NCI-H1694 treated with DMSO at 0.1 percent for 48 hours (cell line): ENCODE measurements at places on chromosomes 6 and 20.

- DNase-seq: no peak
Observed at GRCh38 chr6:99178168-99178567, 171.3 kb downstream of the FAXC start.

GRCh38 chr6:39829331-39829730 is 37.2 kb downstream of the DAAM2 start:
- no peak for DNase-seq

DNA sequence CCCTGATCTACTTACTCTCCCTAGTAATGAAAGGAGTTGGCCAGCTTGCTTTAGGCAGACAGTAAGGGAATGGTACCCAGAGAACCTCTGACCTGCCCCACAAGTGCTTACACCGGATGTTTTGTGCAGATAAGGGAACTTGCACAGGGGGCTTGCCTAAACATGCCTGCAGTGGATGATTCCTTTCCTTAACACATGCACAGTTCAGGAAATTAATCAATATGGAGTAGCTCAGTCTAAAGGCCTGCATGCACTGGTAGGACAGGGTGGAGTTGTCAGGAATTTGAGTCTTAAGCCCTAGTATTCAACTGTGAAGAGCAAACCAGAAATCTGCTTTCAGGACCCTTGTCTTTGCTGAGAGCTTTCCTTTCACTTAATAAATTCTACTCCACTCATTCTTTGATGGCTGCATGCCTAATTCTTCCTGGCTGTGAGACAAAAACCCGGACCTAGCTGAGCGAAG is 3.9 kb upstream of the TRIM38 start:
- DNase-seq: no peak

- DNase-seq: no peak
Observed at GRCh38 chr6:96520171-96521115, 1.2 kb upstream of the UFL1 start.

DNA sequence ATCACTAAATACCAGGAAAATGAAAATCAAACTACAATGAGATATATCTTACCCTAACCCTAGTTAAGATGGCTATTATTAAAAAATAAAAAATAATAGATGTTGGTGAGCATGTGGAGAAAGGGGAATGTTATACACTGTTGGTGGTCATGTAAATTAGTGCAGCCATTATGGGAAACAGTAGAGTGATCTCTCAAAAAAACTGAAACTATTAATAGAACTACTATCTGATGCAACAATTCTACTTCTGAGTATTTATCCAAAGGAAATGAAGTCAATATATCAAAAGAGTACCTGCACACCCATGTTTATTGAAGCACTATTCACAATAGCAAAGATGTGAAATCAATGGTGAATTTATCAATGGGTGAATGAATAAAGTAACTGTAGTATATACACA is 48.6 kb downstream of the HLA-A start:
- DNase-seq: no peak

DNA sequence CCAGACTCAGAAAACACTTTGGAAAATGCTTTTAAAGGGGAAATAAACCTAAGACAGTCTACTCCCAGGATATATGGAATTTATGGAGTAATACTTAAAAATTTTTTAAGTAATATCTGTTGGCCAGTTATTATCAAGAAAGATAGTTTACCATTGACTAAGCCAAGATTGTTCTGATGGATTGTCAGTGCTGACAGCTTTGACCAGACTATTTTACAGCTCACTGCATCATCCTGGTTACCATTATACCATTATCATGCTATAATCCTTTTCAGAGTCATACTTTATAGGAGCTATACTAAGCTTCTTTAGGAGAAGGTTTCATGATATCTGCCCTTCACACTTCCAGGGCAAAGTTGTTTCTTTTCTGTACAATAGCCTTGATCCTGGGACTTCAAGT is 16.5 kb downstream of the GTF2H5 start:
- DNase-seq: no peak

- DNase-seq: no peak
Observed at GRCh38 chr6:166424431-166424830, 41.7 kb upstream of the MPC1 start.

DNA sequence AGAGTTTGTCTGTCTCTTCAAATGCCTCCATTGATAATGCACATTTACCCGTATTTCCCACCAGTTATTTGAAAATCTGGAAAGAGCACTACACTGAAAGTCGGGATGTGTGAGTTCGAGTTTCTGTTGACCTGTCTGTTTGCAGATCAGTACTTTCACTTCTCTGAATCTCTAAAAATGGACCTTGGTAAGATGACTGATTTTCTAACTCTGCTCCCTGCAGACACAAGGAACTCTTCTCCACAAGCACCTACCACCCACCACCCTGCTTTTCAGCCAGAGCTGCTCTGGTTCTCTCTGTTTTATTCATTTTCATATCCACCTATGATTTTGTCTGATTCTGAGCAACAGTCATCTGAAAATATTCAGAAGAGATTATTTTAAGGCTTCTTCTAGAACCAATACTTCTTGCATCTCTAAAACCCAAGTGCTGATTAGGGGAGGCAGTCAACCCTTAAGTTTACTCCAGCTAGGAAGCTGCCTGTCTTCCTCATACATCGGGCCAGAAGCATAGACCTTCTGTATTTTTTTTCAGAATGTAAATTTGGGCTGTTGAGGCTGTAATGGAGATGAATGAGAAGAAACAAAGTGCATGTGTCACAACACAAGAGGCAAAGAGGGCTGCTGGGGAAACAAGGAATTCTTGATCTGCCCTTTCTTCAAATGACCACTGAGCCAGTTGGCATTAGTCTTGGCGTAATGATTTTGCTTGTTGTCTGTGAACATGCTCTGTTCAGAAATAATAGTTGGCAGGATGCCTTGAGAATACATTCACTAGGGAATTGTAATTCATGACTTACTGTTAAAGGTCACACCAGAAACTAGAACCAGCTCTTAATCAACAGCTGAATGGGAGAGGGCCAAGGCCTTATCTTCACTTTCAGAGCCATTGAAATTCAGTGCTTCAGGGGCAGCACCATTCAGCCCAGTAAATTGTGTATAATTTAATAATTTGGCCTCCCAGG is 85.4 kb upstream of the MYLIP start:
- DNase-seq: no peak

- no peak for DNase-seq
Observed at GRCh38 chr6:158639056-158639455, 5.5 kb downstream of the DYNLT1 start.

DNA sequence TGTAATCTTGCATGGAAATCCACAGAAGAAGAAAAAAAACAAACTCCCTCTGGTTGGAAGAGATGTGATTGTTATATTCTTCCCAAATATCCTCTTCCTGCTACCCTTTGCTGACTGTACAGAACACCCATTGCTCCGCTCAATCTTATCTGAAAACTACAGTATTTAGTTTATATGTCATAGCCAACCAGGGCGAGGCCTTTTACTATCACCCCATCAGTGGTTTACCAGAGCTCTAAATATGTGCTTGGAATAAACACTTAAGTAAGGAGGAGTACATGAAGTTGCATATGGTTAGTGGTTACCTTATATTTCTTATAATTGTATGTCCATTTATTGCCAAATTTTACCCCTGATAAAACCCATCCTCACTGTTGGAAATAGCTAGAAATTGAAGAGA is 12.2 kb downstream of the PRL start:
- no peak for DNase-seq

DNA sequence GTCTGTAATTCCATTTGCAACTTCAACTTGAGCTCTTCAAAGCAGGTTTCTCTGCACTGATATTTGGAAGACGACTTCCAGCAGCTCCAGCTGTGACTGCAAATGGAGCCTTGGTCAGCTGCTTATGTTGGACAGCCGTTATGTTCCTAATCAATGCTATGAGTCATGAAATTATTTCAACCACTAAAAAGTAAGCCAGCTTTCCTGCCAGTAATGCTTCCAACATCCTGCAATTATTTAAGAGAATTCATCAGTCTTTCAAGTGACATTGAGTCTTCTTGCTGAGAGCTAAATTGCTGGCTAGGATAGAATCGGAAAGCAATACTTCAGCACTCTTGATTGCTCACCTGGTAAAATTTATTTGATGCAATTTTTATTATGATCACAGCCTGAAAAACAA is 375.7 kb downstream of the MMUT start:
- DNase-seq: no peak

DNA sequence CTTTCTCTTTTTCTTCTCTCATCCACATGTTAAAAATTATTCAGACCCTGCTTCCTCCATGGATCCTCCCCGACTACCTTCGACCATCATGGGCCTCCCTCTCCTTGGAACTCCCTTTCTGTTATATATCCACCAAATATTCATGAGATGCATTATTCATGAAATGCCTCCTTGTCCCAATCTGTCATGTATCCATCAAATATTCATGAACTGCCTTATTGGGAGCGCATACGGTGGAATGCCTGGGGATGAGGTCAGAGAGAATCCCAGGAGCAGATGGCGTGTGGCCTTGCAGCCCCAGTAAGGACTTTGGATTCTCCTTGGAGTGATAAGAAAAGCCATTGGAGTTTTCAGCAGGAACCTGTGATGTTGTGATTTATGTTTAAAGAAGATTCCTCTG is 97.0 kb downstream of the NRN1 start:
- DNase-seq: no peak

DNA sequence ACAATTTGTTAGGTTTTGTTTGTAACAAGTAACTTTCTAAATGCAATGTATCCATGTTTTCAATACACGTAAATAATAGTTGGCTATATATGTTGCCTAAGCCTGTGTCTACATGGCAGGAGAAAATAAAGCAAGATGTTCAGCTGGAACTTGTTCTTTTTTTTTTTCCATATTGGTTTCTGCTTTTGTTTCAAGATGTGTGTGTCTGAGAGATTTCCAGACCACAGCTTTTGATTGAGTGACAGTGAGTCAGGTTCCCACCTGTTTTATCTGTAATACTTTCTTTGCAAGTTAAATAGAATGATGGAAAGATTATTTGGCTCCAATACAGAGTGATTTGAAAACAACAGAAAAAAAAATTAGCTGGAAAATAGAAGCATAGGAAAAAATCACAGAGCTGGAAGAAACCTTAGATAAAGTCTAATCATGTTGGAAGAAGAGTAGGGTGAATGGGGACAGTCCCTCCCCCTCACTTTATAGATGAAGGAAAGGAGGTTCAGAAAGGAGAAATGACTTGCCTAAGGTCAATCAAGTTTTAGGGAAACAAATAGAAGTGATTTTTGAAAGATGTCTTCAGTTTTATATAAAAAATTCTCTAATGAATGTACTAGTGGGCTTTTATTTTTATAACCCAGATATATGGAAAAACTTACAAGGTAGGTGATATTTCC is 150.9 kb upstream of the STMND1 start:
- DNase-seq: no peak

DNA sequence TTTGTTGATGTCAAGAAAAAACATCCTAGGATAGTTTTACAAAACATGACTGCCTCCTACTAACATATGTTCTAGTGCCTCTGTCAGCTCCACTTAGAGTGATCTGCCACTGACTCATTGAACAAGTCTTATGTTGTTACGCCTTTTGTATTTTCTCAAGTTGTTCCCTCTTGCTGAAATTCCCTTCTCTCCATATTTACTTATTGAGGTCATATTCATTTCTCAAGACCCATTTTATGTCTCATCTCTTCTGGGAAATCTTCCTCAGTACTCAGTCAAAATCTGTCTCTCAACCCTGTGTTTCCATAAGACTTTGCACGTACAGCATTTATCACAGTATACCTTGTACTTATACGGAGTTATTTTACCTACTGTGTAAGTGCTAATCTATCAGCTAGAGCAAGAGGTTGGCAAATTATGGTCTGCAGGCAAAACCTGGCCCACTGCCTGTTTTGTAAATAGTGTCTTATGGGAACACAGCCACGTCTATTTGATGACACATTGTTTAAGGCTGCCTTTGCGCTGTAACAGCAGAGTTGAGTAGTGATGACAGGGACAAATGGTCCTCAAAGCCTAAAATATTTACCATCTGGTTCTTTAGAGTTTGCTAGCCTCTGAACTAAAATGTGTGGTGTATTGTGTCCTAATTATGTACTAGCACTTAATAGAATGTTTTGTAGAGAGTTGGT is 83.4 kb downstream of the ADGRB3 start:
- DNase-seq: peak; percentile 92

DNA sequence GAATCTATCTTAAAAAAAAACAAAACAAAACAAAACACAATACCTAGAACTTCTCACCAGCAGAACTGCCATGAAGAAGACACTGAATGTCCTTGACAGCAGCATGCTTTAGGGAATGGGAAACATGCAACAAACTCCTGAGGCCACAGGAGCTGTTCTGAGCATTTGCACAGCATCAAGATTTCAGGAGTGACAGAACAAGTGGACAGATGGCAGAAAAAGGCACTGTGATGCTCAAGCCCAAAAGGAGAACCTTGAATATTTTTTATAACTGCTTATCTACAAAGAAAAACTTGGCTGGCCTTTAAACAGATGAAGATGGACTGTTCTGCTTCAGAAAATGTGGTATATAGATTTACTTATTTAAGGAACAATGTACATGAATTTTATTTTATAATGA is 158.9 kb downstream of the RALGAPA2 start:
- DNase-seq: peak; percentile 23

DNA sequence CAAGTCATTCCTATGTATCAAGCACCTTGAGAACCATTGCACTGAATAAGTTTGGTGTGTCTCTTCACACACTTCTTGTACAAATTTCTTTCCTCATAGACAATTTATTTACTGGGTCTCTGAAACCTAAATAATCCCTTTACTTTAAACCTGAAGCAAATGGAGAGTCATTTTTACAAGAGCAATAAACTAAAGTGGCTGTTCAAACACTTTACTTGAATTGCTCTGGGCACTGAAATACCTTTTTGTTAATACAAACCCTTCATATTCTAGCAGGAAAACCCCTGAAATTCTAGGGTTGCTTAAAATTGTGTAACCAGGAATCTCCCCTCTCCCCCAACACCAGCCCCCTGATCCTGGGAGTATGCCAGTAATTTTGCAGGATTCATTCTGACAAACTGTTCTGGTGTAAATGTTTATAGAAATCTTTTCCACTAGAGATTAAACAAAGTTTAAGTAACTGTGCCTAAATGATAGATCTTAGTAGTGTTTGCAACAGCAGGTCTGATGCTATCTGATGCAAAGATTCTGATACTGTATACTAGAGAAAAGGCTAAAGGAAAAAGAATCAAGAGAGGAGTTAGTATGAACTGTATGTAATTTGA is 13.4 kb downstream of the RSPO3 start:
- DNase-seq: no peak

DNA sequence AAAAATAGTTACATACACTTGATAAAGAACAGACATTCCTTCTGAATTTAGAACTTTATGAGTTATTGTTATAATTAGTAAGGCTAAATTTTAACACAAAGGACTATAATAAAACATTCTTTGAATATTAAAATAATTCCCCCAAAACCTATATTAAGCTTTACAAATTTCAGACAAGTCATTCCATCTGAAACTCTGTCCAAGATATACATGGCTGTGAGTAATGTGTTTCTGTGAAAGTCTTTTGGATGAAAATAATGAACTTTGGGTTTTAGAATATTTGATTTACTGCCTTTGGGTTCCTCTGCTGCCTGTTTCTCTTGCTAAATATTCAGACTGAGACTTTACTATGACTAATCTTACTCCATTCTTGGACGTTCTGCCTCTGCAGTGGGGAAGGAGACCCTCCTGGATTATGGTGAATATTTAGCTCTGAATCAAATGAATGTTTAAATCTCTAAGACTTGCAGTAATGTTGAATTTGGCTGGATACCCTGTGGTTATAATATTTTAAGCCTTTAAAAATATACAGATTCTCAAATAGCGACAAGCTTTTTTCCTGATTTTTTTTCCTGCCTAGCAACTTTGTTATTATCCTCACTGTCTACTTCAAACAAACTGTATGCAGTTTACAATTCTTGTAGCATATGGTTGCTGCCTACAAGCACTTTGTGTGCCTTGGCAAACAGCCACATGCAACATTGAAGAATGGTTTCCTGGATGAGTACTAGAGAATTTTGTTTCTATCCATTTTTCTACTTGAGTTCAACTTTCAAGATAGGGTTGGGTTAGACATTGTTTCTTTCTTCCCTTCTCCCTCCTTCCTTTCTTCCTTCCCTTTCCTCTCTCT is 51.4 kb downstream of the TXLNB start:
- peak; percentile 73 for DNase-seq
